Mesothelial cell of epicardium (in vitro differentiated cells): ENCODE measurements at places on chromosomes 5 and 9. TPM values are rescaled to one million over a fixed set of nuclear protein-coding genes. Genes with fewer than 3 reads are reported as not detected.

DNA sequence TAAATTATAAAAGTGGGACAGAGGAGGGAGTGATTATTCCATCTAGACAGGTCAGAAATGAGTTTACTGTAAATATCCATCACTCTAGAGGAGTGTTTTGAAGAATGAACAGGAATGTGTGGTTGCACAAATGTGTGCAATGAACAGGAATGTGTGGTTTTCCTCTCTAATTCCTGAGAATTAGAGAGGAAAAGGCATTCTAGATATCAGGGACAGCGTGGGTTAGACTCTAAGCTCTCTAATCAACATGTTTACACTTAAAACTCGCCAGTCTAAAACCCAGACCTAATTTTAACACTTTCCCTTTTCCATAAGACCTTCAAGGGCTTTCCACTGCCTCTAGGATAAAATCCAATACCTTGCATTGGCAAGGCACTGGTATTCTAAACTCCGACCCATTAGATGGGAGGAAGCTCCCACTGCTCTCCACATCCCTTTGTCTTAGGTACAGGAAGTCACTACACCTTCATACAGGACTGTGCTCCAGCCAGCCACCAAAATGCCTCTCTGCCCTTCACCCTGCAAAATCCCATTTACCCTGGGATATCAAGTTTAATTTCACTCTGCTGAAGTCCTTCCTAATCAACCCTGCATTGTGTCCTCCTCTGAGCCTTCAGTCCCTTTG is 67.9 kb downstream of the NFIB start:
- no peak overlapping the region for H3K4me3 ChIP-seq
- no peak for DNase-seq
- H3K27me3 ChIP-seq, result no peaks in the 10 kb centered on the region

Gene GPR151
- total RNA-seq, result not detected in 3 replicates

DNA sequence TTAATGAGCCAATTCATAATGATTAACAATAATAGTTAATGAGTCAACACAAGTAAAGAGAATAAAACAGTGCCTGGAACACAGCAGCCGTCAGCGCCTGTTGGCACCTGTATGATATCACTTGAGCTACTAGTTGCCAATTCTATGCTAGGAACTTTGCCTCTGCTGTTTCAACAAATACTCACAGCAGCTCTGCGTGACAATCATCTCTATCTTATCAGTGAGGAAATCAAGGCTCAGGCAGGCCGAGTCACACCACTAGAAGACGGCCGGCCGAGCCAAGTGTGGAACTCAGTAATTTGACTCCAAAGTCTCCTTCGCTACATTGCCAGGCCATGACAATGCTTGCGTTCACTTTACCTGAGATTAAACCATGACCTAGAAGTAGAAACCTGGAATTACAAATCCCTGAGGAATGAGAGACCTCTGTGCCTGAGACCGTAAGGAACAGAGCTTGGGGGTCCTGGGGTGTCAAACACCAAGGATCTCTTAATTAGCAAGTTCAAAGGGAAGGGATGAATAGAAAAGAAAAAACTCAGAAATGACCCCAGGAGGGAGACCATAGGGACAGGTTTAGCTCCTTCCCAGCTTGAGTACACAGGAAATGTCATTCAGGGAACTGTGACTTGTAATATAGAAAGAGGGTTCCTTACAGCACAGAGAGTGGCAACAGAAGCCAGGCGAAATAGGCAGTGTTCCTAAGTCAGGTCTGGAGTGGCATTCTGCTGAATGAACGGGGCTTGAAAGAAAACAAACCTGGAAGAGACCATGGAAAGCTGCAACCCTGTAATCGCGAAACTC is 109.1 kb downstream of the SUSD1 start:
- no peaks in the 10 kb centered on the region for H3K27me3 ChIP-seq
- no peak for DNase-seq
- H3K36me3 ChIP-seq, result peaks cover 29% of the 10 kb centered on the region
- no peak overlapping the region for H3K4me3 ChIP-seq
- H3K27ac ChIP-seq, result peak overlapping the region; percentile 75
- peaks cover 13% of the 10 kb centered on the region for H3K4me1 ChIP-seq

Gene REXO4
- 26.1 to 28.2 TPM (median 27.0 TPM) in 3 replicates for total RNA-seq

- H3K36me3 ChIP-seq, result no peaks in the 10 kb centered on the region
- H3K27me3 ChIP-seq, result peaks cover 76% of the 10 kb centered on the region
- no peak overlapping the region for H3K27ac ChIP-seq
- H3K4me3 ChIP-seq, result no peak overlapping the region
- no peak for DNase-seq
These were observed 37.3 kb downstream of the CFAP77 start for GRCh38 chr9:132447346-132447745.

DNA sequence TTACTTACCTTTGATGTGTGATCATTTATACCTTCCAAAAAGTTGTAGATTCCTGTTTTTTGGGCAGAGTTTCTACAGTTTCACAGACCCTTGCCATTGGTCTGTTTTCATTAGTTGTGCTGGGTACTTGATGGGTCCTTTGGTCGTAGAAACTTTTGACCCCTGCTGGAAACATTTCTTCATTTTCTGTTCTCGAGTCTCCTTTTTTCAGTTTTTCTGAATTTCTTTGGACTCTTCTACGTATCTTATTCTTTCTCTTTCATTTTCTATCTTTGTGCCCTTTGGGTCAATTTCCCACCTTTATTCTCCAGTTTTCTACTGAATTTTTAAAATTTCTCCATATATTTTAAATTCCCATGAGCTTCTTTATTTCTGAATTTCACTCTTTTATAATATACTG is 16.7 kb downstream of the AP3S1 start:
- no peaks in the 10 kb centered on the region for H3K27me3 ChIP-seq
- no peak overlapping the region for H3K27ac ChIP-seq
- no peak overlapping the region for H3K4me3 ChIP-seq
- peaks cover 9% of the 10 kb centered on the region for H3K36me3 ChIP-seq

DNA sequence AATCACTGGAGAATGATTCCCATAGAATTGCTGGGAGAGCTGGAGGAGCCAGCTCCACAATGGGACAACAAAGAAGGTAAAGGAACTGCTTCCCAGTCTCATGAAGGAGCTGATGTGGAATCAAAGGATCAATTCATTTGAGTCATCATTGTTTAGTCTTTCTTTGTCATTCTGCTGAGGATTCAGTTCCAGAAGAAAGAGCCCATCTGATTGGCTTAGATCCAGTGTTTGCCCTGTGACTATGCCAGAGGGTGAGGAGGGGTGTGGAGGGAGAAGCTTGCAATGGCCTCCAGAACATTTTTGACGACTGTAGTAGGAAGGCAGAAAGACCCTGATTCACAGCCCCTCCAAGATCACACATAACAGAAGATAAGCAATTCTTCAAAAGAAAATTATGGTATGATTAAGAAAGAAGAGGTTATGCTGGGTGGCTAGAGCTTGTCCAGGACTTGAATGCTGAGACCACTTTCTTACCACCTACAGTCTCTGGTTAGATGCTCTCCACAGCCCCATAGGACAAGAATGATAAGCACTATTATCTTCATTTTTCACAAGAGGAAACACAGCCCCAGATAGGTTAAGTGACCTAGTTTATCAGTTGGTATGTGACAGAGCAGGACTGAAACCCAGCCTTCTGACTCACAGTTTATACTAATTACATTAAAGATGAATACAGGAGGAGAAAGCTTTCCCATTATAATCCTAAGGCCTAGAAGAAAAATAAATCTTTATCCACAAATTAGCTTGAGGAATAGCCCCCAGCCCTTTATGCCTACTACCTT is 363.1 kb downstream of the PRELID2 start:
- H3K4me1 ChIP-seq, result peaks cover 31% of the 10 kb centered on the region
- no peak overlapping the region for H3K27ac ChIP-seq
- H3K4me3 ChIP-seq, result no peak overlapping the region
- no peaks in the 10 kb centered on the region for H3K36me3 ChIP-seq
- no peaks in the 10 kb centered on the region for H3K27me3 ChIP-seq

DNA sequence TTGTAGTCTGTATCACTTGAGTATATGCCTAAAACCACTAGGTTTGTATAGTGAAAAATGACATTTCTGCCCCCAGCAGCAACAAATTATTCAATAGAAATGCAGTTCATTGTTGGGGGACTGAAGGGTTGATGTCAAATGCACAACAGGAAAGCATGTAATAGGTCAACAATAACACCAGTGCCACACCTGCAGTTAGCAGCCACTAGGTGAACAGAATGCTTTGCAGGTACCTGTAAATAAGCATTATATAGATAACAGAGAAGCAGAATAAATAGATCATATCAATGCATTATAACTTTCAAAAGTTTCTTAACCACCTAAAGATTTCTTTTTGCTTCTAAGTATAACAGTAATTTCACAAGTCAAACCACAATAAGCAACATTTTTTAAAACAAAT is 435.9 kb upstream of the DMAC1 start:
- no peak overlapping the region for H3K4me3 ChIP-seq
- no peaks in the 10 kb centered on the region for H3K36me3 ChIP-seq
- no peak overlapping the region for H3K27ac ChIP-seq
- DNase-seq, result no peak
- peaks cover 10% of the 10 kb centered on the region for H3K27me3 ChIP-seq
- H3K4me1 ChIP-seq, result no peaks in the 10 kb centered on the region

GRCh38 chr9:78215706-78216105 is 20.2 kb upstream of the CEP78 start:
- no peaks in the 10 kb centered on the region for H3K36me3 ChIP-seq
- H3K4me3 ChIP-seq, result no peak overlapping the region
- peaks cover 1% of the 10 kb centered on the region for H3K4me1 ChIP-seq
- no peak overlapping the region for H3K27ac ChIP-seq

Gene REEP5
- 32.4 to 35.4 TPM (median 34.7 TPM) in 3 replicates for total RNA-seq

Gene INSL6
- total RNA-seq, result not detected in 3 replicates

GRCh38 chr9:25677301-25678146 is 720 bp downstream of the TUSC1 start:
- H3K4me3 ChIP-seq, result no peak overlapping the region
- H3K4me1 ChIP-seq, result peaks cover 3% of the 10 kb centered on the region
- no peaks in the 10 kb centered on the region for H3K36me3 ChIP-seq

DNA sequence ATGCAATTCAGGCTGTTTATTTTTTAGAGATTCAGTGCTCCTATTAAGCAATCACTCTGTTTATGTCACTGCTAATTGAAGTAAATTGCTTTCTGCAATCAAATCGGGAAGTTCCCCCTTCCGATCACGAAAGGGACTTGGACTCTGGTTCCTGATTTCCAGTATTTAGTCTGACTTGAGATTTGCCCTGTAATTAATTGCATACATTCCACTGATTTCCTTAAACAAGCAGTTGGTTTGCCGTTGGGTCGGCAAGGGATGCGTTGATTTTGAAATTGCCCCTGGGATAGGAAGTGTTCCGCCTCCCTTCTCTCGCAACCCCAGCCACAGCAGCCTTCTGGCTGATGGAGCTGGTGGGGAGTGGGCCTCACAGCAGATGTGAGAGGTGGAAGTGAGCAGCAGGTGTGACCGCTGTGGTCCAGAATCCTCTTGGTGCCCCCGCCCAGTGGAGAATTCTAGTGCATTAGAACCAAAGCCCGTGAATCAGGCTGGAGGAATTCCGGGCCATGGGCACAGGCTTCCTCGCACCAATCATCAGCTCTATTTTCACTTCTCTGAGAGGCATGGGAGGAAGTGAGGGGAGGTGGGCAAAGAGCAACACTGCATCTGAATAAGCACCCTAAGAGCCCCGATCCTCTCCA is 102.5 kb downstream of the SPRY4 start:
- H3K27me3 ChIP-seq, result no peaks in the 10 kb centered on the region
- no peak for DNase-seq
- H3K4me1 ChIP-seq, result peaks cover 16% of the 10 kb centered on the region
- H3K27ac ChIP-seq, result no peak overlapping the region

- H3K27ac ChIP-seq, result no peak overlapping the region
- no peak for DNase-seq
- no peaks in the 10 kb centered on the region for H3K27me3 ChIP-seq
- no peak overlapping the region for H3K4me3 ChIP-seq
- H3K4me1 ChIP-seq, result no peaks in the 10 kb centered on the region
These were observed 174.9 kb upstream of the PAPPA start for GRCh38 chr9:115978659-115979096.

- H3K4me1 ChIP-seq, result no peaks in the 10 kb centered on the region
- H3K27ac ChIP-seq, result no peak overlapping the region
- DNase-seq, result no peak
- peaks cover 43% of the 10 kb centered on the region for H3K27me3 ChIP-seq
- no peaks in the 10 kb centered on the region for H3K36me3 ChIP-seq
These were observed 47.0 kb upstream of the EGFLAM start for GRCh38 chr5:38211354-38211710.

- H3K36me3 ChIP-seq, result no peaks in the 10 kb centered on the region
- no peak overlapping the region for H3K27ac ChIP-seq
- no peak for DNase-seq
- peaks cover 3% of the 10 kb centered on the region for H3K27me3 ChIP-seq
- H3K4me3 ChIP-seq, result no peak overlapping the region
- peaks cover 12% of the 10 kb centered on the region for H3K4me1 ChIP-seq
These were observed 123.6 kb upstream of the CCNH start for GRCh38 chr5:87536365-87536764.
